ENCODE measurements at places on chromosomes 4 and X. TPM values are rescaled to one million over a fixed set of nuclear protein-coding genes. Genes with fewer than 3 reads are reported as not detected.

The SCML2 gene
- total RNA-seq = 2.2 TPM

The XAGE2 gene
- not detected for total RNA-seq

The DGAT2L6 gene
- not detected for total RNA-seq

DNA sequence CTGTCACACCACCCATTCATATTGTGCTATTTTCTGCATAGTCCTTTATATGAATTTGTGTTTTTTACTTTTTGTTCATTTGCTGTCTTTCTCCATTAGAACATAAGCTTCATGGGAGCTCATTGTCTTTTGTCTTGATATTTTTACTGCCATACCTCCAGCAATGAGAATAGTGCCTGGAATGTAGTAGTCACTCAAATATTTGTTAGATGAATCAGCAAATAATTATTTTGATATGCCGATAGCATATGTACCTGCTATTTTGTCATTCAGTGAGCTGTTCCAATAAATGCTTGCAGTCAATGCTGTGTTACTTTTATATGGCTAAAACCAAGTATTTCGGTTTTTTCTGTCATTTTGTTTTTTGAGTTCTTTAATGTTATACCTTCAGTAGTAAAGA, 43.5 kb upstream of the SLC25A31 start:
- no peak for DNase-seq
- no peak overlapping the region for H3K27ac ChIP-seq
- H3K4me3 ChIP-seq = no peak overlapping the region
- no peaks in the 10 kb centered on the region for H3K36me3 ChIP-seq

GRCh38 chrX:78514852-78515251, 144.3 kb downstream of the RTL3 start:
- H3K4me1 ChIP-seq = no peaks in the 10 kb centered on the region
- no peaks in the 10 kb centered on the region for H3K27me3 ChIP-seq
- H3K4me3 ChIP-seq = no peak overlapping the region
- H3K27ac ChIP-seq = no peak overlapping the region
- DNase-seq = no peak

GRCh38 chr4:22686141-22686540, 6.6 kb upstream of the GBA3 start:
- H3K4me1 ChIP-seq = no peaks in the 10 kb centered on the region
- H3K27ac ChIP-seq = no peak overlapping the region
- no peak for DNase-seq
- H3K4me3 ChIP-seq = no peak overlapping the region
- no peaks in the 10 kb centered on the region for H3K36me3 ChIP-seq

The NPY5R gene
- not detected for total RNA-seq

GRCh38 chr4:104896660-104897645, 249.7 kb upstream of the TET2 start:
- H3K27ac ChIP-seq = no peak overlapping the region
- H3K36me3 ChIP-seq = no peaks in the 10 kb centered on the region
- no peak for DNase-seq
- H3K27me3 ChIP-seq = no peaks in the 10 kb centered on the region
- H3K4me3 ChIP-seq = no peak overlapping the region

DNA sequence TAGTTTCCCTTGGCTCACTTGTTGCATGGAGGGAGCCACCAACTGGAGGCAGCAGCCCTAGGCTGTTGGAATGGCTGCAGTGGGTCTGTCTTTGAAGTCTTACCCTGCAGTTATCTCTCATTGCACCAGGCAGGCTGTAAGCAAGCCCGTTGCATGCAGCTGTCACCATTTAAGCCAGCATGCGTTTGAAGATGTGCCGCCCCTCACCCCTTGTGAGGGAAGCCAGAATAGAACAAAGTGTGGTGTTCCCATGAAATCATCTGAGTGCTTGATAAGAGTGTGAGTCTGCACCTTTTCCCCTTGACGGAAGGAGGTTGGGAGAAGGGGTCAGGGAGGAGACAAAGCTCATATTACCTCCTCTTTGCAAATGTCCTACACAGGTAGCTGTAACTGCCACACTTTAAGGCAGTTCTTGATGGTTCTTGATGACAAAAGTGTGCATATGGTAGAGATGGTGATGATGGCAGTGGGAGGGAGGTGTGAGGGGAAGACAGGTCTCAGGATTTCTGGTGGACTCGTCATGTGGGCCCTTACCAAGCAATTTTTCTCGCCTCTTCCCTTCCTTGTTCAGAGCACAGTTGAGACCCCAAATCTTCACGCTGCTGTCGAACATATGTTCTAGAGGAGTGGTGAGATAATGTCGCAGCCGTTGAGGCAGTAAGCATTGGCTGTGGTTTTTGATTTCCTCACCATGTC, 191.4 kb upstream of the LEF1 start:
- H3K4me3 ChIP-seq = no peak overlapping the region
- H3K36me3 ChIP-seq = no peaks in the 10 kb centered on the region
- no peaks in the 10 kb centered on the region for H3K4me1 ChIP-seq
- no peaks in the 10 kb centered on the region for H3K27me3 ChIP-seq
- DNase-seq = no peak
- no peak overlapping the region for H3K27ac ChIP-seq

- no peak for DNase-seq
- no peaks in the 10 kb centered on the region for H3K27me3 ChIP-seq
- H3K4me3 ChIP-seq = no peak overlapping the region
- no peaks in the 10 kb centered on the region for H3K36me3 ChIP-seq
- peak overlapping the region; percentile 27 for H3K27ac ChIP-seq
- H3K4me1 ChIP-seq = no peaks in the 10 kb centered on the region
Observed at GRCh38 chr4:151721466-151721865, 39.3 kb downstream of the GATB start.

DNA sequence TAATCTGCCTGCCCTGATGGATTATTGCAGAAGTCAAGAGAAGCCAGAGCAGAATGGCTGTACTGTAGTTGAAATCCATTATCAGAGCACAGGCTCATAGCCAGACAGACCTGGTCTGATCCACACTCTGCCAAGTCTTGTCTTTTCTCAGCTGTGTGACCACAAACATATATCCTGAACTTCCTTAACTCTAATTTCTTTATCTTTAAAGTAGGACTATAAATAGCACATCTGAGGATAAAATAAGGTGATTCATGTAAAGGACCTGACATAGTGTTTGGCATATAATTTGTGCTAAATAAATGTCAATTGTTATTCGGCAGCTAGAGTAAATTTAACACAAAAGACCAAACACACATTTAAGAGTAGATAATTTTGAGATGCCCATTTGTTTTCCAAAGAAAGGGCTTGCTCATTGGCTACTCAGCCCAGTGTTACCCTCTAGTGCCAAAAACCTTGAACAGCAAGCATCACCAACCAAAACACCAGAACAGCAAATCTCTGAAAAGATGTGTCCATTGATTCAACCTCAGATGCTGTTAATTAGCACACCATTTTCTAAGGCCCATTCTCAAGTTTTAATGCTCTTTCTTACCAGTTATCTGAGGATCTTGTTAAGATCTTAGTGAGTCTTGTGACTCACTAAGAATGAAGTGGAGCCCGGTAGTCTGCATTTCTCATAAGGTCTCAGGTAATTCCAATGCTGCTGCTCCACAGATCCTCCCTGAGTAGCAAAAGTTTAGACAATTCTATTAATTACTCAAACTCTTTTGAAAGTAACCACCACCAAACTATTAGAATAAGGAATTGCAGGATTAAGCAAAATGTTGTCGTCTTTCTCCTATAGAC, 108.8 kb downstream of the HHIP start:
- H3K27me3 ChIP-seq = no peaks in the 10 kb centered on the region
- H3K36me3 ChIP-seq = no peaks in the 10 kb centered on the region

The PRPS2 gene
- total RNA-seq = 45.2 TPM

DNA sequence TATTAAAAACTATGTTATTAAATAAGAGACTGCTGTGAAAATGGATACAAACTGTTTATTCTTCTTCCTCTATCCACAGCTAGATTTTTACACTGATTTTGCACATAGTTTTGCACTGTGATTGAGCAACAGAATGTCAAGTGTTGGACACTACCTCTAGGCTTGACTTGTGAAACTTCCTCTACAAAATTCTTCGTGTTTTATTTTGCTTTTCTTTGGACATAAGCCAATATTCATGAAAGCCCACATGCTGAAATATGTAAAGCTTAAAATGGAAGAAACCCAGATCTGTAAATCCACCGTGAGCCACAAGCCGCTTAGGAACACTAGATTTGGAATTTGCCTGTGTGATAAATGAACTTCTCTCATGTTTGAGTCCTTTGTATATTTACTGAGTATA, 849.4 kb downstream of the FSTL5 start:
- no peak for DNase-seq
- H3K27me3 ChIP-seq = no peaks in the 10 kb centered on the region
- no peaks in the 10 kb centered on the region for H3K36me3 ChIP-seq
- H3K4me3 ChIP-seq = no peak overlapping the region
- H3K27ac ChIP-seq = no peak overlapping the region
- H3K4me1 ChIP-seq = no peaks in the 10 kb centered on the region

The SATL1 gene
- total RNA-seq = not detected

DNA sequence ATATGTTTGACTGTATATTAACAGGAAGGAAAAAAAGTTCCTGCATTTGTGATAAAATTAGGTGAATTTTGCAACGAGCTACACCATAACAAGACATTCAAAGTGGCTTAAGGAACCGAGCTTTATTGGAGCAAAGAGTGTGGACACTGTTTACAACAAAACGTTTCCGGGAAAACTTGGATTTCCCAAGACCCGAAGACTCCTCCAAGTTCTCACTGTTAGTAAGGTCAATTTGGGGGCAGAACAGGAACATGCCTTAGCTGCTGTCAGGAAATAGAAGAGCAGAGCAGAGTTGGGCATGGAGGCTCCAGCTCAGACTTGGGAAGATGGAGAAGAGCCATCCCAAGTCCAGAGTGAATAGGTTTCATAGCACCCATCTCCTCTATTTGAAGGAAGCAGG, 16.5 kb downstream of the ADH6 start:
- no peaks in the 10 kb centered on the region for H3K36me3 ChIP-seq
- DNase-seq = no peak
- H3K27me3 ChIP-seq = no peaks in the 10 kb centered on the region
- peak overlapping the region; percentile 68 for H3K27ac ChIP-seq

DNA sequence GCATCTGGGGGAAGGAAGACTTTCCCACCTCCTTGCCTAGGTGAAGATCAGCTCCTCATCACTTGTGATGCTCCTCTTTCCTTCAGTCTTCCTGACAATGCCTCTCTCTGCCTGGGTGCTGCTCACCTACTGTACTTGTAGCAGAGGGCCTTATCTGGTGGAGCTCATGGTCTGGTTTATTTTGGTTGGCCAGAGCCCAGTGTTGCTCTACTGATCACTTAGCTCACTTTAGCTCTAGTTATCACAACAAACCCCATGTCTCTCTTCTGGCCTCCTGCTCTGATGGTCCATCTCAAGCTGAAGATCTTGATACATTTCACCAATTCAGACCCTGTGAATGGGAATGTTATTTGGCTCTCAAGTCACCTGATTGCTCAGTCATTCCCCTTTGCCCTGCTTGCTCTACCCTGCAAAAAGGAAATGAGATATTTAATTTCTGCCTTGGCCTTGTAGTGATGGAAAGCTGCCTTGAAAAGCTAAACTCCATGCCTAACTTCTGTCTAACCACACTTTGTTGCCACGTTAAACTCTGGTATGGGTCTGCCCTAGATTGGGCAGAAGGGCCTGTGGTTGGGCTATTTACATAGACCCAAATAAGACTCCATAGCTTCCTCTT, 30.3 kb upstream of the ADH1C start:
- no peaks in the 10 kb centered on the region for H3K27me3 ChIP-seq
- peak overlapping the region; percentile 79 for H3K27ac ChIP-seq
- H3K36me3 ChIP-seq = no peaks in the 10 kb centered on the region
- peaks cover 12% of the 10 kb centered on the region for H3K4me1 ChIP-seq
